ENCODE measurements at places on chromosomes 1 and 21. TPM values are rescaled to one million over a fixed set of nuclear protein-coding genes. Genes with fewer than 3 reads are reported as not detected.

HNRNPCL1 gene
- total RNA-seq: not detected

GCSAML gene
- not detected for total RNA-seq

EXOC8 gene
- total RNA-seq: 24.6 TPM

EPHA8 gene
- total RNA-seq: not detected

ATAD3C gene
- under 0.01 TPM for total RNA-seq

SLC44A5 gene
- total RNA-seq: 2.2 TPM

S100A10 gene
- 127 TPM for total RNA-seq

IFNLR1 gene
- total RNA-seq: under 0.01 TPM

LMX1A gene
- total RNA-seq: not detected

FAAH gene
- total RNA-seq: 1.6 TPM

RSPO1 gene
- total RNA-seq: not detected

EPHA10 gene
- total RNA-seq: not detected

COA7 gene
- 7.7 TPM for total RNA-seq

SFN gene
- total RNA-seq: 0.22 TPM

KCNJ6 gene
- under 0.01 TPM for total RNA-seq

RCSD1 gene
- 99.8 TPM for total RNA-seq

DOP1B gene
- 3.1 TPM for total RNA-seq

DTL gene
- 4.0 TPM for total RNA-seq

LDLRAD1 gene
- total RNA-seq: not detected

RHBG gene
- not detected for total RNA-seq

PADI2 gene
- 0.22 TPM for total RNA-seq

GREM2 gene
- total RNA-seq: not detected

TARS2 gene
- total RNA-seq: 8.7 TPM

PROK1 gene
- not detected for total RNA-seq

GUCA2A gene
- not detected for total RNA-seq

AMPD1 gene
- total RNA-seq: not detected

SELENBP1 gene
- total RNA-seq: 3.1 TPM

CELA3B gene
- total RNA-seq: not detected

TSPEAR gene
- total RNA-seq: under 0.01 TPM

ARHGEF16 gene
- total RNA-seq: 0.20 TPM

AMY2A gene
- not detected for total RNA-seq
